Smooth muscle cell of the brain vasculature (primary cell): ENCODE measurements at places on chromosomes 11 and 22.

- no peak for DNase-seq
These were observed 71.9 kb upstream of the GRAMD1B start for GRCh38 chr11:123357990-123358827.

DNA sequence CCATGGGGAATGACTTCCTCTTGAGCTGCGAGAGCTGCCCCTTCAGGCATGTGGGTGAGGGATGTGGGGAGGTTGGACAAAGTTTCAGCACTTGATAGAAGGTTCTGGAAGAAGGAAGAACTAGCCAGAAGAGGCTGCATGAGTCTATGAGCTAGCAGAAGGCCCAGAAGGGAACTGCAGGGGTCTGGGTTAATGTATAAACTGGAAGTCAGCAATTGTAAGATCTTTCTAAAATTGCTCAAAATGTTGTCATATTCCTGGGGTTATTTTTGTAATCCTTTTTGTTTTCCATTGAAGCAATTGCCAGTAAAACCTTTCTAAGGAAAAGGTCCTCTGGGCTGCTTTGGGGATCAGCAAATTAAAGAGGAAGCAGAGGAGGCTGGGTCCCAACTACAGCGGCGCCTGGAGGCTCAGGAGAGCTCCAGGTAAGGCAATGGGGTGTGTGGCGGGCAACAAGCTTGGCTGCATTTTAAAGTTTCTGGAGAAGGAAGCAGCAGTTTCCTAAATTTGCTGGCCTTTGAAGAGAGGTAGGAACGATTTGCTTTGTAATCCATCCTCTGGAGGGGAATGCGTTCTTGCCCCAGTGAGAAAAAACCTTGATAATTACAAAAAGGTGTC, 29.2 kb downstream of the ADAMTS15 start:
- peak; percentile 26 for DNase-seq

DNA sequence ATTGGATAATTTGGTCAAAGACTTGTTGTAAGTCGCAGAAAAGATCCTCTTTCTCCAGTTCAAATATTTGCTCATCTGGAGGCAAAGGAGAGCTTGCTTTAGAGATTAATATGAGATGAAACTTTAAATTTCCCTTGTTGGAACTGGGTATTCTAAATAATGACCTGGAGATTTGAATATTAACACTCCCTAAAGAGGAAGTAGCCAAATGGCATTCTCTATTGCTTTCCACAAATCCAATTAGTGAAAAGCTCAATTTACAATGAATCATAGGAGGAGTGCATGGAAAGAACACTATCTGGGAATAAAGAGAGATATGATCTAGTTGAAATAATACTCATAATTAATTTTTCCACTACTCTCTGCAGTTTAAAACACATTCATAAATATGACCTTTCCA, 641.6 kb upstream of the TENM4 start:
- DNase-seq, result no peak

DNA sequence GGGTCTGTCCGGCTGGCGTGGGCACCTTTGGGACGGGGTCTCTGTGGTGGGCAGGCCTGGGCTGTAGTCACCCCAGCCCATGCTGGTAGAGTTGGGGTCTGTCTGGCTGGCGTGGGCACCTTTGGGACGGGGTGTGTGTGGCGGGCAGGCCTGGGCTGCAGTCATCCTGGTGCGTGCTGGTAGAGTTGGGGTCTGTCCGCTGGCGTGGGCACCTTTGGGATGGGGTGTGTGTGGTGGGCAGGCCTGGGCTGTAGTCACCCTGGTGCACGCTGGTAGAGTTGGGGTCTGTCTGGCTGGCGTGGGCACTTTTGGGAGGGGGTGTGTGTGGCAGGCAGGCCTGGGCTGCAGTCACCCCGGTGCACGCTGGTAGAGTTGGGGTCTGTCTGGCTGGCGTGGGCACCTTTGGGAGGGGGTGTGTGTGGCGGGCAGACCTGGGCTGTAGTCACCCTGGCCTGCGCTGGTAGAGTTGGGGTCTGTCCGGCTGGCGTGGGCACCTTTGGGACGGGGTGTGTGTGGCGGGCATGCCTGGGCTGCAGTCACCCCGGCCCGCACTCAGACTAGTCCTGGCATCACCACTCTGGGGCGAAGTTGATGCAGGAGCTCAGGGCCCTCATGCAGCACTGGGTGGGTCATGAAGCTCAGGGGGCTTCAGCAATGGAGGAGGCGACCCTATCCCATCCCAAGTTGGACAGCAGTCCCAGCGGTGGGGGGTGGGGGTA, 19.3 kb downstream of the PRR33 start:
- DNase-seq, result no peak

GRCh38 chr11:110297076-110297725, 787 bp upstream of the RDX start:
- DNase-seq, result no peak

DNA sequence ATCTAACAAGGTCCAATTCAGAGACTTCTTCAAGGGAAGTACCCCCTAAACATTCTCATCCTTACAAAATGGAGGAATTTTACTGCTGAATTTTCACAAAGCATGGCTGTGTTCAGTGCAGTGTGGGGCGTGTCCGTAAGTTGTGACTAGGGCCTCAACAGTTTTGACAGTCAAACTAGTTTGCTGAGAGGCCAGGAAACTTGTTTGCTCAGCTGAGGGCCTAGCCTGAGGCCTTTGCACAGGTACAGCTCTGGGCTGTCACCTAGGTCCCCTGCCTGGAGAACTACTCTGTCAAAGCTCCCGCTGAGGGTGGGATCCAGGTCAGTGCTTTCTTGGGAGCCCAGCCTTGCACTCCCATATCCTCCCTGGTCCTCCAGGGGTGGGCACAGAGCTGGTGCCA, 27.9 kb downstream of the TCP11L1 start:
- no peak for DNase-seq

DNA sequence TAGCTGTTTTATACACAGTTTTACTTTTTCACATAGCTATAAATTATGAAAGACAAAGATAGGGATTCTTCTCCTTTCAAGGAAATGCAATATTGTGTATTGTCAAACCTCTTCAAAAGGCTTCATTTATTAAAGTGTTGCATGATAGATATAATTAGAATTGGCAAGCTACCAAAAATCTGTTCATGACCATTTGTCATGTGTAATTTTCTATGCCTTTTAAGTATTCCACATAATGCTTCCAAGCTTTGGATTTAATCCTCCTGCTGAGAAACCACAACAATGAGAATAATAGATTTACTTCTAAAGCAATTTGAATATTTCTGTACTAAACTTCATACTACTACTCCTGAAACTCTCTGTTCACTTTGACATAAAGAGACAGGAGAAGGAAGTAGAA, 403.2 kb upstream of the CCDC179 start:
- no peak for DNase-seq

DNA sequence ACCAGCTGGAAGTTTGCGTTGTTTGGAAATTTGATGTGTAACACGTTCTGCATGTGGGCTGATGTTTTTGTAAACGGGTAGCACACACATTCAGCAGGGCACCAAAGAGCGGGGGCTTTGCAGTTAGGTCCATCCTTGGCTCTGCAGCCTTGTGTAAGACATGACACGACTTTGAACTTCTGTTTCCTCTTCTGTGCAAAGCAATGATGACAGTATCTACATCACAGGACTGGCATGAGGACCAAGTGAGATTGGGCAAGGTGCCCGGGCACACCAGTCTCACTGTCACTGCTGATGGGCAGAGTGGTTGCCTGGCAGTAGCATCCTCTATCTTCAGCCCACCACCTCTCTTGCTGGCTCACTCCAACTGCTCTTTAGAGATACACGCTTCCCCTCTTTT, 3.3 kb downstream of the TCN2 start:
- no peak for DNase-seq

DNA sequence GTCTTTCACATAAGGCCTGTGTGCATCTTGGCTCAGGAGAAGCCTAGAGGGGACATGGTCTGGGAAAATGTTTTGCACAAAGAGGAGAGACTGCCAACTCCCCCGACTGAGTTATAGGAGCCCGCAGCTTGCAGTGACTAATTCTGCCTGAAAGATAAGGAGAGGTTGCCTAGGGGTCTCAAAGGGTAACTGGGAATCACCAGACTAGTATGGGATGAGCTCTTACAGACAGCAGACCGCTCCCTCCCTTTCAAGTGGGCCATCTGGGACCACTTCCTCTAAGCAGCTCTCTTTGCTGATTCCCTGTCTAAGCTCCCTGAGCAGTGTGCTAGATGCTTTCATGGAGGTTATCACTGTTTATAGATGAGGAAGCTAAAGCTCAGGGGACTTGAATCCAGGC, 105.1 kb downstream of the TENM4 start:
- no peak for DNase-seq

DNA sequence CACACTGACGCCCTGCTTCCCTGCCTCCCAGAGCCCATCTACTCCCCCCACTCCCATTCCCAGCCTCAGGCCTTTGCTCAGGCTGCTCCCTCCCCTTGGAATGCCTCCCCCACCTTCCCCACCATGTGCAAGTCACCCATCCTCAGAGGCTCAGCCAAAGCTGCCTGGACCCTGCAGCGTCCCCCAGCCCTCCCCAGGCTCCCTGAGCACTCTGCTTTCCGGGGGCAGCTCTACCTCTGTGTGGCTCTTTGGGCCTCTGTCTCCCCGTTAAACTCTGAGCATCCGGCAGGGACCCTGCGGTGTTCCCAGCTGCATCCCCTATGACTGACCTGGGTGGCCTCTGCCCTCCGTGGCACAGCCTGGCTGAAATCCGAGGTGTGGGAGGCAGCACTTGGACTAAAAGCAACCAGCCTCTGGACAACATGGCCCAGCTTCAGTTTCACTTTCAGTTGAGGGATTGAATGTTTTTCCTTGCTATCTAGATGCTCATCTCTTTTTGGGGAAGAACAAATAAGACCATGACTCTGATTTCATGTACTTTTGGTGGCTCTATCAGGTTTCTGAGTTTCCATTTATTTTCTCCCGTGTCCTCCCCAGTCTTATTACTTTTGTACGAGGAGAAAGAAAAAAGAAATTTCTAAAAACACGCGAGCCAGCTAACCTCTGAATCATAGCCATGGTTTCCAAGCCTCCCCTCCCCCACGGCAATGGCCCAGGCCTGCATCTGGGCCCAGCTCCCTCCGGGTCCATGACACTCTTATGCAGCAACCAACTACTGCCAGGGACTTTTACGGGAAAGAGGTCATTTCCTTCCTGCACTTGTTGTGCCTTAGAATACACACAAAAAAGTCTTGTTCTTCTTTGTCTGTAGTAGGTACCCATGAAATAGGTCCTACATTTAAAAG, 3.8 kb downstream of the APOL3 start:
- DNase-seq, result peak; percentile 55

GRCh38 chr22:34278121-34278520, 357.8 kb upstream of the LARGE1 start:
- no peak for DNase-seq

DNA sequence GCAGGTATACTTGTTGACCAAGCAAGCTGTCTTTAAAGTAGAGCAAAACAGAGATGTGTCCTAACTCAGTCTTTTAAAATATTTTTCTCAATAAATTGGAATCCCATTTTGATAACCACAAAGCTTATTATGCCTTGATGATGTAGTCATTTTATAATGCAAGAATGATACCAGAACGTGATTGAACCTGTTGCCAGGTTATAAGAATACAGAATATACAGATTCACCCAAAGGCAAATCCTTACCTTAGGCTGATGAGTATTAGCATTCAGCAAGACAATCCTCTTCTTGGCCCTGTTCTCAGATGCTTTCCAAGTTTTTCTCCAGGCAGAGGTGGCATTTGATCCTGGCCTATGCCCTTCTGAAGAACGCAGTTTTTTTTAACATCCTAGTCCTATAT, 76.1 kb downstream of the PPFIBP2 start:
- DNase-seq, result no peak

GRCh38 chr22:43925433-43926348, 2.1 kb downstream of the PNPLA3 start:
- DNase-seq, result no peak

GRCh38 chr22:50600538-50600937, at the start of gene MAPK8IP2:
Gene MAPK8IP2, plus strand, starts transcription at chr22:50600793. Its CDS starts 26 bp downstream, at chr22:50600819.
- DNase-seq, result no peak

GRCh38 chr11:110251836-110252235, 44.6 kb downstream of the RDX start:
- DNase-seq, result peak; percentile 7

GRCh38 chr22:43136255-43136654, 6.9 kb downstream of the MCAT start:
- no peak for DNase-seq

DNA sequence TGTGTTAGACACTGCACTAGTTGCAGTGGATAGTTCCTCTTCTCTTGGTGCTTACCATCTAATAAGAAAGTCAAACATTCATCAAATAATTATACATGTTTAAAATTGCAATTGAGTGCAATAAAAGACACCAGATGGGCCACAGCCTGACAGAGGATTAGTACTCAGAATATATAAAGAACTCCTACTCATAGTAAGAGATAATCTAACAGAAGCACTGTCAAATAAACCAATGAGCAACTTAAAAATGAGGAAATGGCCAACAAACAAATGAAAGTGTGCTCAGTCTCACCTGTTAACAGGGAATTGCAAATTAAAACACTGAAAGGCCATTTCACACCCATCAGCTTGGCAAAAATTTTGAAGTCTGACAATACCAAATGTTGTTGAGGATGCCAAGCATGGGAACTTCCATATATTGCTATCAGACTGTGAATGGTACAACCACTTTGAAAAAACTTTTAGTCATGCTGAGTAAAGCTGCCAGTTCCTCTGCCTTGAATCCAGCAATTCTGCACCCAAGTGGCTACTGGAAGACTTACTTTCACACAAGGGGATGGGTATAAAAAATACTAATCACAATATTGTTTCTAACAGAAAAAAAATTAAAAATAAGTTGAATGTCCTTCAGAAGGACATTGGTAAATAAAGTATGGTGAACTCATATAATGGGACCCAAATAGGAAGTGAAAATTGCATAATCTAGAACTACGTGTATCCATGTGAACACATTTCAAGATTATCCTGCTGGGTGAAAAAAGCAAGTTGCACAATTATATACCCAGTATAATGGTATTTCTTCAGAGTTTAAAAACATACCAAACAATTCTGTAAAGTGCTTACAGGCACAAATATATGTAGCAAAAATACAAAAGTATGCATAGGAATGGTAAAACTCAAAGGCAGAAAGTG, 41.4 kb upstream of the CREB3L1 start:
- DNase-seq, result no peak

GRCh38 chr11:94032066-94032465, 10.9 kb downstream of the HEPHL1 start:
- DNase-seq, result no peak

DNA sequence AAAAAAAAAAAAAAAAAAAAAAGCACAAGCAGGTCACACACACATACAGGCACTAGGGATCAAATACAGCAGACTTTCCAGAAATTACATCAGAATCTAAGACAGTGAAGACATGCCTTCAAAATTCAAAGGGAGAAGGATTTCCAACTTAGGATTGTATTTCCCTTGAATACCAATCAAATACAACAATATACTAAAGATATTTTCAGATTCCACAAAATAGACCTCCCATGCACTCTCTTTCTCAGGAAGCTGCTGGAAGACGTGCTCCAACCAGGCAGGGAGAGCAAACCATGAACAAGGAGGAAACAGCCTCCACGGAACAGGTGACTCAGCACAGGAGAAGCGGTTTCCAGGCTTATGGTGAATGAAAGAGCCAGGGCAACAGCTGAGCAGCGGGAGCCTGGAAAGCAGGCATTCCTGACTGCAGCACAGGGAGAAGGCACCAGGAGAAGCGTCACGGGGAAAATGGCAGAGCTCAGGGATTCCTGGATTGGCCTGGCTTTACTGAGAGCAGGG, 32.0 kb downstream of the TMEM184B start:
- DNase-seq, result peak; percentile 51

GRCh38 chr22:20128619-20128901, 3.0 kb upstream of the ZDHHC8 start:
- no peak for DNase-seq

GRCh38 chr11:27290261-27291050, 72.6 kb downstream of the CCDC34 start:
- no peak for DNase-seq
